Transverse colon (tissue), 4 donors: ENCODE measurements at places on chromosomes 1 and 21.

DNA sequence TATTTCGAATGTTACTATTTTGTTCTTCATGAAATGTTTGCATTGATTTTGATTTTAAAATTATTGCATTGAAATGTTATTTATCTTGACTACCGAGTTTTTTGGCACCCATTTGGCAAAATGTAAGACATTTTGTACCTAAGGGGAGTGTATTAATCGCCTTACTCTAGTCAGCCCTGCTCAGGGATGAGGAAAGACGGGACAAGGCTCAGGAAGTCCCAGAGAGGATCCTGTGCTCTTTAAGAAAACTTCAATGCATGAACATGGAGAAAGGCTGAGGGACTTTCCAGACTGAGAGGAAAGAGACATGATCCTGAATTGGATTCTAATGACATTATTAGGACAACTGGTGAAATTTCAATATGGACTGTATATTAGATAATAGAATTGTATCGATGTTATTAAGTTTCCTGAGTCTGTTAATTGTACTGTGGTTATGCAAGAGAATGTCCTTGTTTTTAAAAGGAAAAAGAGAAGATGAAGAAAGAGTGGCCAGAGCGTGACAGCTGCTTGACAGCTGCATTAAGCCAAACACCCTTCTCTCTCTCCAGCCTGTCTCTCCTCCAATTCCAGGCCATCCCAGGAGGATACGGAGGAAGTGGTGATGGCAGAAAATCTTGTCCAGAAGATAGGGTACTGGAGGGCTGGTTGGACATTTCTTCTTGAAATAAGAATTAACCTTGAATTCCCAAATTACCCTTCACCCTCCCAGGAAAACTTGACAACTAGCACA lies 66.0 kb downstream of the PLEKHA6 start:
- DNase-seq: no peak

- DNase-seq: no peak
These were observed 27.0 kb downstream of the PDE9A start for GRCh38 chr21:42680429-42680828.

GRCh38 chr1:217620814-217621213 lies 10.1 kb downstream of the GPATCH2 start:
- no peak for DNase-seq

DNA sequence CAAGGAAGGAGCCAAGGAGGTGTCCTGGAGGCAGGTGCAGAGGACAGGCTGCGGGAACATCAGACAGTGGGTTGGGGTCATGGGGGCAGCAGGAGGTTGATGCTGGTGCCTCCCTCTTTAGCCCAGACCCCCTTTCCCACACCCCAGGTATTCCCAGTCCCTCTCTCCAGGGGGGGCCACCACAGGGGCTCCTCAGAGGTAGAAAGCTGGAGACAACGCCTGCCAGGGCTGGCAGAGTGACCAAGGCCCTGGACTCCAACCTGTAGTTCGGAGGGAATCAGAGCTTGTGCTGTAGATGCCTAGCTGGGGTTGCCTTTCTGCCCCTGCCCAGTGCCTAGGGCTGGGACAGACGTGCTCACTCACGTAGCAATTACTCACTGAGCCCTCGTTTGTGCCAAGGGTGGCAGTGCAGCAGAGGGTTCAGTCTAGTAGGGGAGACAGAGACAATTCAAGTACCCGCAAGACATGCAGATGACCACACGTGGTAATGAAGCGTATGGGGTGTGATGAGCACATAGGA lies 148.2 kb downstream of the PTPRU start:
- no peak for DNase-seq

DNA sequence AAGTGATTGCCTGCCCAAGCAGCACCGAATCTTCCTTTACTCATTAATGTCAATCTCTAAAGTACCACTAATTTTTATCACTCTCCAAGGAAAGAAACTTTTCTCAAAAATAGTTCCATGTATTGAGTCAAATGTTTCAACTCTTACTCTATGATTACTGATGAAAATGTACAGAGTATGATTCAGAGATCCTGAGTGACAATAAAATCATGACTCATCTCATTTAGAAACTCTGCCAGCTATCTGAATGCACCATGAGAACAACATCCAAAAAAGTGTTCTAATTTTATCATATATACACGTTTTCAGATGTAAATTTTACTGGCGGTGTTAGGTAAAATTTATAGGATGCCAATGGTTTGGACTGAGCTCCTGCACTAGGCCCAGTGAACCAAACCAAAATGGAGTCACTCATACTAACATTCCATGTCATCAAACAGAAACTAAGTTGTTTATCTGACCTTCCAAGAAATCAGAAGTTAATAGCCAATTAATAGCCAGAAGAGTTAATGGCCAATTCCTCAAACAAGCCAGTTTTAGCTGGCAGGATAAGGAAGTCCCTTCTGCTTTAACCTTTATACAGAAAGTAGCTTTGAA lies 22.6 kb downstream of the PLPPR5 start:
- DNase-seq: no peak

GRCh38 chr1:159218649-159219636 lies 14.3 kb downstream of the ACKR1 start:
- no peak for DNase-seq

DNA sequence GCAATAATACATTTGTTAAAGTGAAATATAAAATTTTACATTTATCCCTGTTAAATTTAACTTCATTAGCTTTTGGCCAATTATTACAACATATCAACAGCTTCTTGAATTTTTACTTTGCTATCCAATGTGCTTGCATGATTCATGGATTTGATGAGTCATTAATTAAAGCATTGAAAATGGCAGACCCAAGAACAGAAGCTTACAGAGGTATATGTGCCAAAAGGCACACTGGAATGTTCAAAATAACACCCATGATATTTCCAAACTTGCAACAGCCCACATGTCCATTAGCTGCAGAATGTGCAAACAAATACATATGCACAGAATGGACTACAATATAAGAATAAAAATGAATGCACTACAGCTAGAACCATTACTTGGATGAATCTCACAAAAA lies 76.4 kb upstream of the MAN1A2 start:
- no peak for DNase-seq

DNA sequence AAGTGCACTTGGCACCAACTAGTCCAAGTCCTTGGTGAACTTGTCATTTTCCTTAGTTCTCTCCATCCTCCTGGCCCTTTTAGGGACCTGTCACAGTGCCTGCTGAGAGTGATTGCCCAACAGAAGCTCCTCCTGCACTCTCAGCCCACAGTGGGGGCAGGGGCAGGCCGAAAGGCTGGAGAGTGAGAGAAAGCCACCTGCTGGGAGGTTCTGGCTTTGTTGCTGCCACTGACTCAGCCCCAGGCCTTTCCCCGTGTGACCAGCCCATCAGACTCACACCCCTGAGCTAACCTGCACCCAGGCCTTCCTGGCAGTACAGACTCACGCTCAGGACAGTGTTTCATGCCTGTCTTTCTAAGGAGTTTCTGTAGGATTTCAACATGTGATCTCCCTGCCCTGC lies 17.1 kb upstream of the PROK1 start:
- no peak for DNase-seq

DNA sequence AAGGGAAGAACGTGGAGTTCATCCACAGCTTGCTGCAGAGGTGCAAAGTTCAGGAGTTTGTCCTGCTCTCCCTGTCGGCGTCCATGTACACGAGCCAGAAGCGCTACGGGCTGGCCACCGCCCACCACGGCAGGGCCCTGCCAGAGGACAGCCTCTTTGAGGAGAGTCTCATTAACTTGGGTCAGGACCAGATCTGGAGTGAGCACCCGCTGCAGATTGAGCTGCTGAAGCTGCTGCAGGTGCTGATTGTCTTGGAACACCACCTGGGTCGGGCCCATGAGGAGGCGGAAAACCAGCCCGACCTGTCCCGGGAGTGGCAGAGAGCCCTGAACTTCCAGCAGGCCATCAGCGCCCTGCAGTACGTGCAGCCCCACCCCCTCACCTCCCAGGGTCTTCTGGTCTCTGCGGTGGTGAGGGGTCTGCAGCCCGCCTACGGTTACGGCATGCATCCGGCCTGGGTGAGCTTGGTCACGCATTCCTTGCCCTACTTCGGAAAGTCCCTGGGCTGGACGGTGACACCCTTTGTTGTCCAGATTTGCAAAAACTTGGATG lies 73.8 kb upstream of the MORC3 start:
- DNase-seq: peak; percentile 24

DNA sequence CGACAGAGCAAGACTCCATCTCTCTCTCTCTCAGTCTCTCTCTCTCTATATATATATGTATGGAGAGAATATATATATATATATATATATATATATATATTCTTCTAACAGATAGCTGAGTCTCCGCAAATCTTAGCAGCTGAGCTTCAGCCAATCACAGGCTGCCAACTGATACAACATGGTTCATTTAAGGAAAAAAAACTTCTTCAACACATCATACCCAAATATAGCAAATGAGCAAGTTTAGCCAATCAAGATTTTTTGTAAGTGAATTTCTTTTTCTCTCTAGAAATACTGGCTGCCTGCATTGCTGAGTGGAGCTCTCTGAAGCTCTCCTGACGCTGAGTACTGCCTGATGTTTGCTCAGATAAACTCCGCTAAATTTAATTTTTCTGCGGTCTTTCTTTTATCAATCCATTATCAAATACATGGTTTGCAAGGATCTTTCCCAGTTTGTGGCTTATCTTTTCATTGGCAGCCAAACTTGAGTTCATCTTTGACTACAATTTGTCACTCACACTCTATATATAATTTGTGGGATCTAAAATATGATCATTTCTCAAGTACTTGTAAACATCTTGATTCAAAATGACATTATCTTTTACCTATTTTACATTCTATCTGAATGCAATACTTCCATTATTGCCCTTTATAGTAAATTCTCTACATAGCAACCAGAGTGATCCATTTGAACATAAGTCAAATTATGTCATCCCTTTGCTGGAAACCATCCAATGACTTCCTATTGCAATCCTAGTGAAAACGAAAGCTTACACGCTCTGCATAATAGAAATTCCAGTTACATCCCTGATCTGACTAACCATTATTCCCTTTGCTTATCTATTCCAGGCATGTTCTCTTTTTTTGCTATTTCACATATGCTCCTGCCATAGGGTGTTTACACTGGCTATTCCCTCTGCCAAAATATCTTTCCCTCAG lies 2131.7 kb downstream of the MRPL39 start:
- no peak for DNase-seq

DNA sequence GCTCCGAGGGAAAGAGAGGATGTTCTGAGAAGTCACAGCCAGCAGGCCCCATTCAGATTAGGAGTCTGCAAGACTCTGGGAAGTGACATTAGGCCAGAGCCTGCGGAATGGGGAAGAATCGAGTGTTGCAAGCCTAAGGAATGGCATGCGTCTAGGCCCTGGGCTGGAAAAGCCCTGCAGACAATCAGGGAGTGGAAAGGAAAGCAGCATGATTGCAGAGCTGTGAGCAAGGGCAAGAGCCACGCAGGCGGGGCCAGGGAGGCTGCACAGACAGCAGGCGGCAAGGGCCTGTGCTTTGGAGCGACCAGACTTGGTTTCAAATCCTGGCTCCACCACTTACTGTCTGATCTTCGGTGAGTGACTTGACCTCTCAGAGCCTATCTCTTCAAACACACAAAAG lies 118.2 kb downstream of the RRAGC start:
- DNase-seq: no peak

DNA sequence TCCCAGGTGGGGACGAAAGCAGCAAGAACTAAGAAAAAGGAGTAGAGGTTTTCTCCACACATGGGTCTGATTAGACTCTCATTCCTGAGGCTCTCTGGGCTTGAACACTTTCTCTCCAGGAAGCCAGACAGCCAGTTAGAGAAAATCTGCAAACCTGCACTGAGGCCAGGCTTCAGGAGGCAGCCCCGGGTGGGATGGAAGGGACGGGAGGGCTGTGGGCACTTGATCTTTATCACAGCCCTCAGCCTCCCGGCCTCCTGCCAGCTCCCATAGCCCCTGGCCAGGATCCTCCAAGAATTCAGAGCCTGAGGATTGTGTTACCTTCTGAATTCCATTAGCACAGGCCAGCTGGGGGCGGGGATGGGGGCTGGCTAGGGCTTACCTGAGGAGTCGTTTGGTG lies 40.1 kb downstream of the SERTAD4 start:
- no peak for DNase-seq

GRCh38 chr1:212504171-212504803 lies 71.6 kb downstream of the NENF start:
- DNase-seq: no peak

GRCh38 chr21:26169611-26170470 lies 729 bp downstream of the APP start:
- DNase-seq: peak; percentile 64

DNA sequence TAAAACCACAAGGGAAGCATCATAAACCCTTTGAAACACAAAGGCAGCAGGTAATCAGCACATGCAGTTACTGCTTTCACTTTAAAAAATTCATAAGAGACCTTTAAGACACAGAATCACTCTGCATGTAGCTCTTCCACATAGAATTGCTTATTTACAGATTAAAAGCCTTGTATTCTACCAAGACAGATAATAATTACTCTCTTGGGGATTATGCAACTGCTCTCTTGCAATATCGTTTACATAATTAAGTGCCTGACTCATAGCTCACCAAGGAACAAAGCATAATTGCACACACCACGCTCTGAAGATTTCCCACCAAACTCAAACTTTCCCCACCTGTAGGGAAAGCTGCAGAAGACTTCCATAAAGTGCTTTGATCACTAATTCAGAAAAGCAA lies 87.9 kb downstream of the VAV3 start:
- no peak for DNase-seq

DNA sequence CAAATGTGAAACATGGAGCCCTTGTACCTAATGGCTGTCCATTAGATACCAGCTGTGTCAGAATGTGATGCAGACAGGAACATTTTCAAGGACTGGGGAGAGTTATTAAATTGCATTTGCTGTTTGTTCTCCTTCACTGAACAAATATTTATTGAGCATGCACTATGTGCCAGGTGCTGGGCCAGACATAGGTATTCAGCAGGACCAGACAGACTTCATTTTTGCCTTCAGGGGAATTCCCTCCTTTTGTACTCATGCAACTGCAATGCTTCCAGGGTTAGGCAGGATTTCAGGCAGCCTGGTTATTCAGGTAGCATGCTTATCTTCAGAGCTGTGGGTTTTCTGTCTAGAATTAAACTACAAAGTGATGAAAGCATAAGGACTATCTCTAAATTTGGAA lies 64.2 kb upstream of the SMYD2 start:
- DNase-seq: no peak

- no peak for DNase-seq
These were observed 603.7 kb upstream of the CAMK1G start for GRCh38 chr1:208979776-208980175.

DNA sequence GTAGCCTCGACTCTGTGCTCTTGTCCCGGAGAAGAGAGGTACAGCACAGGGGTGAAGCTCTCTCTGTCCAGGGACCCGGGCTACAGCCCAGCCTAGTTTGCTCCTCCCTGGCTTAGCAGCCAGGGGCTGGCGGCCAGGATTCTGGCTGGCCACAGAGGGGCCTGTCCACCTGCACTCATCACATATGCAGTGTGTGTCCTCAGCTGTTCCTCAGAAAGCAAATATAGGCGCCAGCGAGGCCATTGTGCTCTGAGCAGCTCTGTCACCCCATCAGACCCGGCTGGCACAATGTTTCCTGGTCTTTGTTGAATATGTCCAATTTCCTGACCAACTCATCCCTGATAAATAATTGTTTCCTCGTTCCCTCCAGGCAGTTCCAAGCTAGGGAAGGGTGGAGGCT lies 28.5 kb downstream of the KCND3 start:
- DNase-seq: no peak

- DNase-seq: no peak
These were observed 63.1 kb downstream of the CDC14A start for GRCh38 chr1:100415498-100415778.
